ENCODE measurements at places on chromosomes 13 and 19. TPM values are rescaled to one million over a fixed set of nuclear protein-coding genes. Genes with fewer than 3 reads are reported as not detected.

The ONECUT3 gene
- not detected for total RNA-seq

The SPHK2 gene
- 39.8 TPM for total RNA-seq

The DHDH gene
- total RNA-seq, result not detected

The DNAJC3 gene
- total RNA-seq, result 39.3 TPM

The STARD13 gene
- 0.14 TPM for total RNA-seq

DNA sequence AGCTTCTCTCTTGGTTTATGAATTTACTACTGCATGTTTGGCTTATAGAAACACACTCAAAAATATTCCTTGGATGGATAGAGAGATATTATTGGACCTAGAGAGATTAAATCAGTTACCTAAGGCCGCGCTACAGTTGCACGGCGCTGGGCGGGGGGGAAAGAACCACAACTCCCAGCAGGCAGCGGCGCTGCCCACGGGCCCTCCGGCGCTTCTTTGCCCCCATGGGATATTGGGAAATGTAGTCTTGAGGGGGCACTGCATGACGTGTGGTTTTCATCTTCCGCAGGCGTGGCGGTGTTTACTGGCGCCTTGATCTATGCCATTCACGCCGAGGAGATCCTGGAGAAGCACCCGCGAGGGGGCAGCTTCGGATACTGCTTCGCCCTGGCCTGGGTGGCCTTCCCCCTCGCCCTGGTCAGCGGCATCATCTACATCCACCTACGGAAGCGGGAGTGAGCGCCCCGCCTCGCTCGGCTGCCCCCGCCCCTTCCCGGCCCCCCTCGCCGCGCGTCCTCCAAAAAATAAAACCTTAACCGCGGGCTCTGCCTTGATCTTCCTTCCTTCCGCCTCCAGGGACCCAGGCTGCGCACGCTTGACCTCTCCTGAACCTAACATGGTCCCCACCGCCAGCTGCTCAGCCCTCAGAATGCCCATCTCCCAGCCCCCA, 4.8 kb downstream of the EMP3 start:
- peak; percentile 72 for DNase-seq

DNA sequence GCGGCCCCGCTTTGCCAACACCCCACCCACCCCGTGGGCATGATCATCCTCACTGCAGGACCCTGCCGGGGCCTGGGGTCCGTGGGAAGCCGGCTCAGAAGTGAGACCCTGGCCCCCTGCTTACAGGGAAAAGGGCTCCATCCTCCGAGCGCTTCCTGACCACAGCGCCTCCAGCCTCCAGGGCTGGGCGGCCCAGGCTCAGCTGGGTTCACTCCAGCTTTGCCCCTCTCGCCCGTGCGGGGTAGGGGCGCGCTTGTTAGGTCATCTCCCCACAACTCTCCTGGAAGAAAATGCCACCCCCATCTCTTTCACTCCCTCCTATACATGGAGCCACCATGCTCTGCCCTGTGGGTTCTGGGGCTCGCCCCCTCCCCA, 6.6 kb upstream of the C1QTNF9B start:
- DNase-seq, result no peak

DNA sequence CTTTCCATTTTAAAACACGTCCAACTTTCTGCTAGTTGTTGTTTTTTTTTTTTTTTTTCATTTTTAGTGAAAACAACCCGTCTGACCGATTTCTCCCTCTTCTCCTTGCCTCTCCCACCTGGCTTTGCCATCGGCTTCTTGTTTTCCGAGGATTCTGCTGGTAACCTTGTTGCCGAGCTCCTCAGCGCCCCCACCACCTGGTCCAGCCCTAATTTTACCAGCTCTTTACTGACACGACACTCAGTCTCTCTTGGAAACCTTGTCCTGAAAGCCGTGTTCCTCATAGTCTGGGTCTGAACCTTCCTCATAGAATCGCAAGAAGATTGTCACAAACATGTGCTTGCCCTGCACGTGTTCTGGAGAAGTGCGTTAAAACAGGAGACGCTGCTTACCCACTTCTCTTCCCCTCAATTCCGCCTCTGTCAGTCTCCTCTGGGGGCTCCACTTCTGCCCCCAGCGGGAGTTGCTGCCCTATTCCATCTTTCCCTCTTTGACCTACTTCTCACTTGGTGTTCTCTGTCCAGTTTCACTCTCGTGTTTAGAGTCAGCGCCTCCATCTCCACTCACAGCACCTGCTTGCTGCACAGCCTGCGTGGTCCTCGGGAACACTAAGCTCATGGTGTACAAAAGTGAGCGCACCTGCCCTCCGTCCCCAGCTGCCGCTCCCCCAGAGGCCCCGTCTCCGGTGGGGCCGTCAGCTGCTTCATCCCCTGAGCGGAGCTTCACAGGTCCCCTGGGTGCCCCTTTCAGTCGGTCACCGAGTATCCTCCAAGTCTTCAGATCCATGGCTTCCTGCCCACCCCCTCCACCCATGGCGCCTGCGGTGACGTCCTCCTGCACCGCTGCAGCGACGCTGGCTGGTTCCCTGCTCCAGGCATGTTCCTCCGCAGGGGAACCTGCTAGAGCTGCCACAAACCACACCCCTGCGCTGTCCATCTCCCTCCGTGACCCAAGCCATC, 65.1 kb downstream of the TM9SF2 start:
- DNase-seq, result no peak

DNA sequence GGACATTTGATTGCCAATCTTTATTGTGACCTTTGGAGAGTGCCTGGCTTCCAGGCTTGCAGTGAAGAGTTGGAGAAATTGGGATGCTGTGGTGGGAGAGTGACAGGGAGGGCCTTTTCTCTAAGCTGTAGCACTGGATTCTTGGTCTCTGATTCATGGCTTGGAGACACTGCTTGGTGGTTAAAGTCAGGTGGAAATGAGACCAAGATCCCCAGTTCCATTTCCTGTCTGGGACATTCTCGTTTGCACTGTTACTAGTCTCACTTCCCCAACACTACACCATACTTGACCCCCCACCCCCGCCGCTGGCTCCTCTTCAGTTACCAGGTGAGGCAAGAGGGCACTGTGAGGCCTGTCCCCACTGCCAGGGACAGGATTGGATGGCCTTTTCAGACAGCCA, 2.9 kb downstream of the SUPT5H start:
- DNase-seq, result no peak

DNA sequence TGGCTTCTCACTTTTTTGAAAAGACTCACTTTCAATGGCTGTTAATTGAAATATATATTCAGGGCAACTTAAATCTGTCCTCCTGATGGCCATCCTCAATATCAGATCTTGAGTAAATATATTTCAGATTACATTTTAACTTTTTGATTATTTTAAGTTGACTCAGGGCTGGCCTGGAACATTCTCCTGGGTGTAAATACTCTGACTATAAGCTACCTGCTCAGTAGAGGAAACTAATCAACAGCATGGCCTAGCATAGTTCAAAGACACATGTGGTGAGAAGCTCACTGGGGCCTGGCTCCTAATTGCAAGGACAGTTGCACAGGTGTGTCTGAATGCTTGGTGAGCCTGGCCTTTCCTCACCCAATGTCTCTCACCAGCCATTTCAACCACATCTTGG, 5.5 kb upstream of the ZNF726 start:
- DNase-seq, result no peak

- DNase-seq, result peak; percentile 93
Observed at GRCh38 chr19:41951686-41952172, 7.4 kb downstream of the RABAC1 start.

- DNase-seq, result no peak
Observed at GRCh38 chr19:51144482-51145045, 2.5 kb downstream of the SIGLEC7 start.

DNA sequence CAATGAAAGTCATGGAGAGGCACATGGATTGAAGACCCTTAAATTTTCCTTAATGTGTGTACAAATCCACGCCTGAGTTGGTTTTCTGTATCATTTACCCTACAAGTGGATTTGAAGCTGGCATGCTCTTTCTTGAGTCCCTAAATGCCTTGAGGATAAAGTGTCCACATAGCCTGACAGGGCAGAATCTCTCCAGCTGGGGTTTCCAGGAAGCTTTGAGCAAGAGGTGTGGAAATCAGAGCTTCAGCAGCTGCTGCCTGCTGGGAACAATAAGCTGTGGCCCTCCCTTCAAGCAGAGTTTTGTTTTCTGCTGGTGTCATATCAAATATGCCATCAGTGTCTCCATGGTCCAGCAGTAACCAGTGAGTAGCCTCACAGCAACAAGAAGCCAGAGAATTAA, 120.3 kb upstream of the SERTM1 start:
- no peak for DNase-seq

DNA sequence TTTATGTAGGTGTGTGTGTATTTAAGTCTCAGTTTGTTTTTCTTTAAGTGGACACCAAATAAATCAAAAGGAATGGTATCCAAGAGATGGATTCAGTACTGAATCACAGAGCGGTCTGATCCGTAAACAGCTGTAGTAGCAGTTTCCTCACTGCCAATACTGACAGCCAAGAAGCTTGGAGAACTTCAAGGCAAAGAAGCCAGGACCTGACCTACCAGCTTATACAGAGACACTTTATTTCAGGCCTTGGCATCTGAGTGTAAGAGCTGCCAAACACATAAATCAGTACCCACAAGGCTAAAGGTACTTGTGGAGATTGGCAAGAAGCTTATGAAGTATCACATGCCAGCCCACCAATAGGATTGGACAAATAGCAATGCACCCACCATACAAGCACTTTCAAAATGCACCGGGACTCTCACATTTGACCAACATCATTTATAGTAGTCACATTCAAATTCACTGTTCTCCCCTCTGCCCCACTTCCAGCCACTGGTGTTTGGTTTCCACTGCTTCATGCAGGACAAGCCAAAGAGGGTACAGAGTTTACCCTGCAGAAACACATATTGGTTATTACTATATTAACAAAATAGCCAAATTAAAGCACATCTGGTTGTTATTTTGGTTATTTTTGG, 357.9 kb downstream of the KLF12 start:
- DNase-seq, result no peak

DNA sequence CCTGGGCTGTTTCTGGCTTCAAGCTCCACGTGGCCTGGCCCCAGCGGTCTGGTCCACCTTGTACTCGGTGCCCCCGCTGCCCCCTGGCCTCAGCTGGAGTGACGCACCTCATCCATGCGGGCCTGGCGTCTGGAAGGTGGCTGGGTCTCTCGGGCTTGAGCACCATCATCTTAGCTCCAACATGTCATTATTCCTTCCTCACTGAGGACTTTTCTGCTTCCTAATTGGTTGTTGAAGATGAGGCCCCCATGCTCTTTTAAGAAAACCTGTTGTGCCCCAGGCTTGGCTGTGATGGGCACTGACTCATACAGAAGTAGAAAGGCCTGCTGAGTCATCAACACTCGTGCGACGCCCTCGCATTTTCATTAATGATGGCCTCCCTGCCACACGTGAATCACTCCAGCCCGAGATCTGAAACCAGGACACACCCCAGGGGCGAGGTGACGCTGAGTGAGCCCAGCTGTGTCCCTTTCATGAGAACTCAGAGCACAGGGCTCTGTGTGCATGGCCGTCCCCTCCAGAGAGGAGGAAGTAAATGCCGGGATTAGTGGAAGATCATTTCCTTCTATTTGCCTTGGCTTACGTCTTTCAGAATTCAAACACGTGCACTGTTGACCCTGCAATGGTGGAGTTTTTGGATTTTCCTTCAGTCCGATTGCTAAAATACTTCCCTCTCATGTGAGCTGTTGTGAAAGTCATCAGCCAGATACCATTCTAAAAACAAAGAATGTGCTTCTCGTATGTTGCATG, 14.0 kb upstream of the GJA3 start:
- peak; percentile 63 for DNase-seq

- no peak for DNase-seq
Observed at GRCh38 chr19:15394426-15394825, 14.8 kb upstream of the AKAP8 start.

Measured in activated T-cell treated with anti-CD3 and anti-CD28 coated beads, Interleukin-2, amount 50 U/mL, for 4 hours (primary cell).